RPMI7951 (cell line): ENCODE measurements at places on chromosomes 6 and 20. TPM values are rescaled to one million over a fixed set of nuclear protein-coding genes. Genes with fewer than 3 reads are reported as not detected.
A peak's percentile ranks its signal among the peaks of the same experiment; 100 is the strongest.

- no peak for DNase-seq
Measured at GRCh38 chr6:125151700-125152099, 1.9 kb upstream of the TPD52L1 start.

DNA sequence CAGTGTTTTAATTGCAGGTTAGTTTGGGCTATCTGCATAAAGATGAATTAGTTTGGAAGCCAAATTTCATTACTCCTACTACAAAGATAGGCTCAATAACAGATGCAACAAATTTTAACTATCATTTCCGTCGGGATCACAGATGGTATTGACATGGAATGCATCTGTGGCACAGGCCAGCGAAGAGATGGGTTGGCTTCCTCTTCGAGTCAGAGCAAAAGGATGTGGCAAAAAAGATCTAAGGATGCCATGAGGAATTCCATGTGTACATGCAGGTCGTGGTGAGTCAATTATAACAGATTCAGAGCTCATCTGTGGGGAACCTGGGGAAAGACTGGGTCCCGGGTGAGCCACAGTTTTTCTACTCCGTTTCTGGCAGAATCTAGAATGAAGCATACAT is 83.0 kb upstream of the CITED2 start:
- DNase-seq: peak; percentile 41

GRCh38 chr20:35551503-35551902 is 9.6 kb downstream of the ERGIC3 start:
- no peak for DNase-seq

DNA sequence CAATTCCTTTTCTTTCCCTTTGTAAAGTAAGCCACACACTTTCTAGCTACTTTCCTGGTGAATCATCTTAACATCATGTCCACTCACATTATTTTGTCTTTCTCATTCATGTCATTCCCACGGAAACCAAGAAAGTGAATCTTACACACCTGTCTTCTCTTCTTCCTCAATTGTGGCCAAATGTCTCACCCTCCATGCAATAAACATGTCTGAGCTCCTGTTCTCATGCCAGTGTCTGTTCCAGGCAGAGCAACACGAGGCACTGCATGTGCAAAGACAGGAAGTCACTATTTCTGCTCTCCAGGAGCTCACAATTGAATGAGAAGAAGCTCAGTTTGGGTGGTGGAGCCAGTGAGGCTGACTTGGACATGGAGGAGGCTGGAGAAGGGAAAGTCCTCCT is 29.0 kb upstream of the TMEM244 start:
- peak; percentile 55 for DNase-seq

The KIAA0408 gene
- total RNA-seq: 2.5 and 2.6 TPM in 2 replicates

The CDYL gene
- total RNA-seq: 16.8 and 23.2 TPM in 2 replicates

DNA sequence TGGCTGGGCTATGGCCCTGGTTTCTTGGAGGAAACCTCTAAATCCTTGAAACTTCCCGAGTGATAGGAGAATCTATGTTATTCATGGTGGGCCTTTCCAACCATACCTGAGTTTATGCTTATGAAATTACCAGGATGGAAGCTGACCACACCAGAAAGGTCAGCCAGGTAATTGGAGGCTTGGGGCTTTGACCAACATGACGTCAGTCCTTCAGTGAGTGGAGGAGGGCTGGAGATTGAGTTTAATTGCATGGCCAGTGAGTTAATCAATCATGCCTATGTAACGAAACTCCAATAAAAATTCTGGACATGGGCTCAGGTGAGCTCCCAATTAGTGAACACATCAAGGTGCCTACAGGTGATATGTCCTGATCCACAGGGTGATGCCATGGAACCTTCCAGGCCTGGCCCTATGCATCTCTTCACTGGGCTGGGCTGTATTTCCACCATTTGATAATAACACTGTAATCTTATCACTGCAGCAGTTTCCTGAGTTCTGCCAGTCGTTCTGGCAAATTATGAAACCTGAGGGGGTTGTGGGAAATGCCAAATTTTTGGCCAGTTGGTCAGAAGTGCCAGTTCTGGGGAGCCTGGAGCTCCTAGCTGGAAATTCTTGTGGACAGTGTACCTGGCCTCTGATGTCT is 106.5 kb downstream of the CDH26 start:
- no peak for DNase-seq

The PM20D2 gene
- total RNA-seq: 8.1 and 8.7 TPM in 2 replicates

DNA sequence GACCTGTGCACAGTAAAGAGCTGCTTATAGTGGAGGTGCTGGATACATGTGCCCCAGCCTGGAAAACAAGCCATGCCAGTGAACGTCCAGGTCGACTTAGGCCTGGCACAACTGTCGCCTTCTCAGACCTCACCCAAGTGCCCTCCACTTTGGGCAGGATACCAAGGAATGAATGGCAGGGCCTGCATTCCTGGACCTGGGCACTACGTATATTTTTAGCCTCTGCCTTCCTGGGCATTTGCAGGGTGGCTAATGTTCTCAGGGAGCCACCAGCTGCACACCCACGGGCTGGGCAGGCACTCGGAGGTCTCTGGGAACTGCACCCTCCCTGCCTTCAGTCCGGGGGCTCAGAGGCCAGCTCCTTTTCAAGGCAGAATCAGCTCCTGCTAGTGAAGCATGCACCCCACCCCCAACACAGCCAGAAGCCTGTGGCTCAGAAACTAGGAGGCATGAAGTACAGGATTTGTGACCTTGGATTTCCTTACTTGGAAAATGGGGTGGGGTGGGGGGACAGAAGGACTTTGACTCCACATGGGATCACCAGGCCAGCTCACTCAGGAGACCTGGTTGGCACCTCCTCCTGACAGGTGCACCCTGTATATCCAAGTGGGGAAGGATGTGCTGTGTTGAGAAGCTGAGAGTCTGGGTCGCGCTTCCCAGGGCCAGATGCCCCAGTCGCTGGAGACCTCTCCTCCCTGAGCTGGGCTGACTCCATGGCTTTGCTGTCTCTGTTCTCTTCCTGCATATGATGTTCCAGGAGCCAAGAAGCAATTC is 2.5 kb upstream of the LSM14B start:
- DNase-seq: no peak
